ENCODE measurements at places on chromosomes 1 and 21.

DNA sequence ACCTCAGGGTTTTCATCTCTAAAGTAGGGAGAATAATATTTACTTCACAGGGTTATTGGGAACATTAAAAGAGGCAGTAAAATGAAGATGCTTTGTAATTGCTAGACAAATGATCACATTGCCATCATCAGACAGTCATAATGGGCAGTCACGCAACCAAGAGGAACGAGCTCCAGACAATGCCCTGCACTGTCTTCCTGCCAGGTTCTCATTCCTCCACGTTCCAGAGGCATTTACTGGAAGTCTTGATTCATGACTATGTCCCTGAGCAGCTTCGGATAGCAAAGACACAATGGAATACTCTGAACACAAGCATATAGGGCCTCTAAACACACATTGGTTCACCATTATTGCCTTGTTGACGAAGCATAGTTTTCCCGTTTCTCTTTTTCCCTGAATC, 389.7 kb downstream of the NTNG1 start:
- no peak for DNase-seq

GRCh38 chr1:43668956-43669355, 19.0 kb downstream of the KDM4A start:
- DNase-seq: peak; percentile 12

- DNase-seq: no peak
Observed at GRCh38 chr1:38420666-38421065, 374.1 kb upstream of the POU3F1 start.

GRCh38 chr21:35561116-35561515, 499.2 kb downstream of the SETD4 start:
- DNase-seq: no peak

GRCh38 chr1:239388159-239388485, 1.8 kb downstream of the CHRM3 start:
- DNase-seq: no peak

GRCh38 chr1:6996371-6996770, 211.1 kb downstream of the CAMTA1 start:
- DNase-seq: no peak

DNA sequence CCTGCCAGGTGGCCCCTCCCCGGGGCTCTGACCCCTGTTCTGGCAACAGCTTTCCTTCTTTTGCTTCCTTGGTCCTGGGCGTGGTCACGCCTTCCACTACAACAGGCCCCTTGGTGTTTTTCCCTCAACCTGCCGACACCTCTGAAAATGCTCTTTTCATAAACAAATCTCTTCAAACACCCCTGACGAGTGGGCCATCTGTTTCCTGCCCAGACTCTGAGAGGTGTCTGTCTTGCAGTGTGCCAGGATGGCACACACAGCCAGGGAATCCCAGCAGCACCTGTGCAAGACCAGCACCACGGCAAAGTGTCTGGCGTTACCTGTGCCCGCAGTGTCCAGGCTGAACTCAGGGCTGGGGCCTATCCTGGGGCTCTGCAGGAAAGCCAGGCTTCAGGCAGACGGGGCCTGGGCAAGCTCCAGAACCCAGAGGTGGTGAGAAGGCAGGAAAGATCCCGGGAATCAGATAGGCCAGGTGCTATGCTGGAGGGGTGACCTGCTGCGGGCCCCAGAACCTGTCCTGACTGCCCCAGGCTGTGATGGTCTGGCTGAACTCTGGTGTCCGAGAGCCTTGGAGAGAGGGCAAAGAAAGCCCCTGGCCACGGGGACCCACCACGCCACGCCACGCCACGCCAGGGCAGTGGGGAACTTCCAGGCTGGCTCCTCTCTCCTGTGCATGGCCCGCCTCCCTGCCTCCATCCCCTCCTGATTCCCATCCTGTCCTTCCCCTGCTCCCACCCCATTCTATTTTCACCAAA, 88.9 kb downstream of the SIK1 start:
- DNase-seq: no peak

GRCh38 chr1:177780096-177780700, 189.7 kb downstream of the SEC16B start:
- DNase-seq: peak; percentile 20

DNA sequence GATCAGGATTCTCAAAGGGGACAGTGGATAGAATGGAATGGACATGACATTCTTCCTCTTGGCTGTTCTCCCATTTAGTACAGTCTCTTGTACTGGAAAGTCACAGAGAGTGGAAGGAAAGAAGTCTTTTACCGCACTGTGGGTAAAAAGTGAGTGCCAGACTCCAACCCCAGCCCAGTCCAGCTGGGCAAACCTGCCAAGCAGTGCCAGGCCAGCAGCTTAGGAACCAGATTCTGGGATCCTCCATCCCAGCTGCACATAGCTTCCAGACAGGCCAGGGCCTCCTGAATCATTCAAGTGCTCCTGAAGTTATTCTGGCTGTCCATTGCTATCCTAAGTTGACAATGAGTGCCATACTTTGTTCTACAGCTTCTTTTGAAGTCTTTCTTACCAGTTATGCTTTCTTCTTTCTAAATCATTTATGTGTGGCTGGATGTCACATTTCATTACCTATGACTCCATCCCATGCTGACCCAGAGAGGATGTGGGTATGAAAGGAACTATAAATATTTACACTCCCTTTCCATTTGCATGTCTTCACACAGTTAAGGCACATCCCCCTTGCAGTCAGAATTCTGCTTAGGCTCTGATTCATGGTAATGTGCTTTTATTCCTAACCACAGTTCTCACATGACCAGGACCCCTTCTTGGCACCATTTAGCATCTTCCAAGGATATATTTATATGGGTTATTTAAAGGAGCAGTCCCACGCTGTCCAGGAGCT, 88.9 kb downstream of the AK5 start:
- DNase-seq: no peak

- DNase-seq: no peak
Observed at GRCh38 chr1:115850937-115851336, 10.0 kb upstream of the NHLH2 start.

DNA sequence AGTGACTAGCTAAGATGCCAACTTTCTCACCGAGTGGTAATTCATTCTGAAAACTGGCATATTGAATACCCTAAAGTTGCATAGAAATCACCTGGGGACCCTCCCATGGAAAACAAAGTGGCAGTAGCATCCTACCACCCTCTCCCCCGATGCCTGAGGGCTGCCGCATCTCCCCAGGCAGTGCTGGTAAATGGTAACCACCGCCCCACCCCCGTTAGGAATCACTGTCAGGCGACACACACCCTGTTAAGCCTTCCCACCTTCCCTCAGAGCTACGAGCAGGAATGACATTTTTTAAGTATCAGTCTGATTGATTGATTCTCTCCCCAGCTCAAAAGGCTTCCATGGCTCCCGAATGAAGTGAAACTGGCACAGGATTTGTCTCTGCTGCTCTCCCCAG, 28.3 kb downstream of the TMPRSS2 start:
- DNase-seq: no peak

- no peak for DNase-seq
Observed at GRCh38 chr1:228190778-228191177, 17.1 kb upstream of the OBSCN start.

Measured in HTR-8/SVneo (cell line).